Smooth muscle cell of the brain vasculature (primary cell): ENCODE measurements at places on chromosomes 2 and 18.

- no peak for DNase-seq
These were observed 187.4 kb downstream of the TMEM247 start for GRCh38 chr2:46666754-46667153.

GRCh38 chr2:208479342-208479741, 72.8 kb downstream of the PTH2R start:
- DNase-seq = no peak

DNA sequence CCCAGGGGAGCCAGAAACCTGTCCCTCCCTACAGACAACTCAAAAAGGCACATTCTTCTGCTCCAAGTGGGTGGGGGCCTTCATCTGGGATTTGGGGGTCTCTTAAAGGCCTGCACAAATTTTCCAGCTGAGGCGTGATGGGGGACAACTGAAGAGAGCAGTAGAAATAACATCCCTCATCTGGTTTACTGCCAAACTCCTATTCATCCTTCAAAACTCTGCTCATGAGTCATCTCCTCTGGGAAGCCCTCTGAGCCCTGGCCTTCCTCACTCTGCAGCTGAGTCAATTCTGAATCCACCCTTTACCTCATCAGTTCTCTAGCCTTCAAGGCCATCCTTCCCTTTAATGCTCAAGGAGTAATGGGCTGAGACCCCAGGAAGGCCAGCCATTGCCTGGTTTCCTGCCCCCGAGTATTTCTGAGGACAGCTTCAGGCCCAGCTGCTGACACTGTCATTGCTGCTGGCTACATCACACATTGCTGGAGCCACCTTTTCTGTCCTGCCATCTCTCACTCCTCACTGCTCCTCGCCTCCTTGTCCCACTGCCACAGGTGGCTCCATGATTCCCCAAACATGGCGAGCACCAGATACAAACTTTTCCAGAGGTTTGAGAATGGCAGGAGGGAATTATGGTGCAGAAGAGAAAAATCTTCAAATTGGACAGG, 32.2 kb upstream of the GLI2 start:
- no peak for DNase-seq

DNA sequence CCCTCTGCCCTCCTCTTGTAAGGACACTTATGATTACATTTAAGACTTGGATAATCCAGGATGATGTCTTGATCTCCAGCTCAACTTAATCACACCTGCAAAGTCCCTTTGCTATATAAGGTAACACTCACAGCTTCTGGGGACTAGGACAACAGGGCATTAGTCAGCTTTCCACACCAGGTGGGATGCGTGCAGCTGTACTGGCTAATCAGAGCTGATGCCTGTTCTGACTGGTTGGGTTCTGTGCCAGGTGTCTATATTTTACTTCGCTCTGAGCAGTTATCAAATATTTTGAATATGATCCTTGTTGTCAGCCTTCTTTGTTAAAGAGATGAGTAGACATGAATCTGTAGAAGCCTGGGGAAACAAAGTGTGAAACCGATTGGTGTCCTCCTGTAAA, 115.5 kb upstream of the ATP8B1 start:
- no peak for DNase-seq

DNA sequence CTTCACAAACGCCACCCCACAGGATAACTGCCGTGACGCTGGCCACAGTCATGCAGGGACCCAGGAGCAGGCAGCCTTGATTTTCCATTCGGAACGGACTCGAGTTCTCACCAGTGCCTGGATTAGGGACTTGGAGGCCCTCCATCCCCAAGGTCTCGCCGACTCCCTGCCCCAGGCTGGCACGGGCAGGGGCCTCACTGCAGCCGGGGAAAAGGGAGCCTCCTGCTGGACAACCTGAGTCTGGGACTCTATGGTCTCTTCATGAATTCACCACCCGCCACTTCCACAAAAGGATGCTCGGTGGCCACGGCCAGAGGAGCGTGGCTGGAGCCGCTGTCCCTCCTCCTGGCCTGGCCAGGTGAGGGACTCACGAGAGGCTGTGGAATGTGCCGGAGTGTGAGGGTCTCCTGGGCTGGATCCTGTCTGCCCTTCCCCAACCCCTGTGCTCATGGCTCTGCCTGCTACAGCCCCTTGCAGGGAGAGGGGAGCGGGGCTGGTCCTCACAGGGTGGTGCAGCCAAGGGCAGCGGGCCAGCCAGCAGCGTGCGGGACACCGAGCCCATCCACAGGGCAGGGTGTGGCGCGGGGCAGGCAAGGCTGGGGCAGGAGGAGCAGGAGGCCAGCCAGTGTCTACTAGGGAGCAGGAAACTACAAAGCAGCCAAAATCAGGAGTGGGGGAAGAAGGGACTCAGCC, 42.3 kb downstream of the AQP12A start:
- no peak for DNase-seq

DNA sequence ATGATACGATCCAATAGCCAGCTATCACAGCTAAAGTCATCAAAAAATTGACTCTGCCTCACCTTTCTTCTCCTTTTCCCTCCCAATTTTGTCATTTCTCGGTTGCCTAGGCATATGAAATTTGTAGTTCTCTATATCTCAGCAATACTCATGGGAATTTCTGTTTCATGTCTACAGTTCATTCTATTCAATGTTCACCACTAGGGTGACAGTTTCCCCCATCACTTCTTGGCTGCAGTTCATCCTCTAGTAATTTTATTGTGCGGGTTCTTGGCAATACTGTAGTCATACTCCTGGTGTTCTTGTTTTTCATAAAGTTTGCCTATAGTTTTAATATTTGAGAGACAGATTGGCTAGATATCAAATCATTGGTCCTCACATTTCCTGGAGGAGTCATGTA, 872.2 kb upstream of the ID2 start:
- DNase-seq = no peak

DNA sequence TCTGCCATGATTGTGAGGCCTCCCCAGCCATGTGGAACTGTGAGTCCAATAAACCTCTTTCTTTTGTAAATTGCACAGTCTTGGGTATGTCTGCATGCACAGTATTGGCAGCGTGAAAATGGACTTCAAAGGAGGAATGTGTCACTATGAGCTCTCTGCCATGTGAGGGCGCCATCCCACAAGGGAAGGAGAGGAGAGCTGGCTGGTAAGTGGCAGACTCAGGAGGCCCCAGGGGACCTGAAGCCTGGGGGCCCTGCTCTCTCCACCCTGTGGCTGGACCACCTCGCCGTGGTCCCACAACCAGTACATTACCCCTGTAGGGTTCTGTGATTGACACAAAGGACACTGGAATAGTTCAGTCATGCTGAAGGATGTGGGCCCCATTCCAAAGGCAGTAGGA, 122.1 kb downstream of the RPIA start:
- DNase-seq = no peak

DNA sequence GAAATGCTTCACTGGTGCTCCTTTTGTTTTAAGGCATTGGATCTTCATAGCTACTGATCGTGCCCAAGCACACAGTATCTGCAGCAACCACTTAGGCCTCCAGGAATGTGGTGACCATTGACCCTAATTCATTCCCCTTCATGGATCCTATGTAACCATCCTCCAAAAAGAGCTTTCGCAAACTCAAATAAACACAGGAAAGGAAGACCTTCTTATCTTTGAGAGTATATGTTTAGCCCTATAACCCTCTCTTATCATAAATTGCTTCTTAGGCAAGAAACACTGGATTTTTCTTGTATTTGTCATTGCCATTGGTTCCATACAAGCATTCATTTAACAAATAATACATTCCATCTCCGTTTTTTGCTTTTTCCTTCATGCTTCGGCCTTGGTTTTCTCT, 4.1 kb upstream of the TTR start:
- DNase-seq = no peak

DNA sequence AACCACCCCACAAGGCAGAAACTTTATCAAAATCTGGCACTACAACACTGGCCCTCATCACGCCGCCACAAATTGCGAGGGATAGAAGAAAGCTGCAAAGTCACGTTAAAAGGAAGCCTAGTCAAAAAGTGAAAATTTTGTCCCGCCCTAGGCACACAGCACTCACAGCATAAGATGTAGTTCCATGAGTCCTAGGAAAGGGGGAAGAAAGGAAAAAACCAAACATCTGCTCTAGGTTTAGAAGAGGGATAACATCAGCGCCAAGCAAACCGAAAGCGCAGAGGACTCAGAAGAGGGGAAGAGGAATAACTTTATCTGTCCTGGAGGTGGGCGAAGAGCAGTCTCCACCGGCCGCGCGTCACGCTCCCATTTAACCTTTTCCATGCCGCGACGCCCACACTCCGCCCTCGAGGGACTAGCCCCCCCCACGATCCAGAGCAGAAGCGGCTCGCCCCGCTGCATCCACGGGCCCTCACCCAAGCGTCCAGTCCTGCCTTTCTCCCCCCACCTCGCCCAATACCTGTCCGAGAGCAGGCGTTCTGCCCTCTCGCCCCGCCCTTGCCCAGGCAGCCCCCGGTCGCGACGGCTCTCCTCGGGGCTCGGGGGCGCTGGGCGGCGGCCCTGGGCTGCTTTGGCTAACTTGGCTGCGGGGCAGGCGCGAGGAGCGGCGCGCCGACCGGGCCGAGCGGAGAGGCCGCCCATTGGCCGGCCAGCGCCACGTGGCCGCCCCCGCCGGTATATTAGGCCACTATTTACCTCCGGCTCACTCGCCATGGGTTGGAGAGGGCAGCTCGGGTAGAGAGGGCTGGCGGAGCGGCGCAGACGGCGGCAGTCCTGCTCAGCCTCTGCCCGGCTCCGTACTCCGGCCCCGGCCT, at the start of gene HOXD1:
TSS of gene HOXD1 (plus strand) at position 770 of the 875 bp plus-strand sequence. CDS start 134 bp downstream, outside the sequence.
- no peak for DNase-seq

DNA sequence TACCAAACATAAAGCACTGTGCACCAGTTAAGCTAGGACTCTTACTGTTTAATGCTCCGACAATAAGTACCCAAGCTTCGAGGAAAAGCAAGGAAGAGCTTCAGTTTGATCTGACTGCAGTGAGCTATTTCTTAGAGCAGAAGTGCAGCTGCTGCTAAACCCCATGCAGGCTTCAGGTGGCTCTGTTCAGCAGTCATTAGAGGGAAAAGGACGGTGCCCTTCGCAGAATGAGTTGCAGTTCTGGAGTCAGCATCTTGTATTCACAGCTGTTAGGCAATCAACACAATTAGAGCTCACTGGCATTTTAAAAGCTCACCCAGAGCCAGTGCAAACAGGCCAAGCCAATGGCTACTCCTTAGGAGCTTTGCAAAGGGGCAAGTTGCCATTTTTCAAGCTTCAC, 1.5 kb upstream of the CERKL start:
- no peak for DNase-seq

DNA sequence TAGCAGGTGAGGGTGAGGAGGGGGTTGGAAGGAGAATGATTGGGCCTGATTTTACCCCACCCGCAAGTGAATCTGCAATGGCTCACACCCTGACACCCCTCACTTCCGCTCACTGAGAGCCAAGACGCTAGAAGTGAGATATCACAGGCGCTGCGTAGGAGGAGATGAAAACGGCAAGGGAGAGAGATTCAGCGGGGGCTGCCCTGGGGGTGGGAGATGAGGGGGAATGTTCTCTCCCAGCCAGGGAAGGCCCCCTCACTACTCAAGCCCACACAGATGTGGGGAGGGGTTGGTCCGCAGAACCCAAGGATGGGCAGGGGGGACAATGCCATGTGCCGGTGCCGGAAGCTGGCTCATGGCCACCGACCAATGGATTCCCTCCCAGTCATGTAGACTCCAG, 32.9 kb downstream of the LOXHD1 start:
- DNase-seq = no peak

GRCh38 chr18:12432196-12432595, 24.5 kb downstream of the PRELID3A start:
- no peak for DNase-seq

- DNase-seq = no peak
These were observed 21.4 kb upstream of the LTBP1 start for GRCh38 chr2:32925283-32925815.

DNA sequence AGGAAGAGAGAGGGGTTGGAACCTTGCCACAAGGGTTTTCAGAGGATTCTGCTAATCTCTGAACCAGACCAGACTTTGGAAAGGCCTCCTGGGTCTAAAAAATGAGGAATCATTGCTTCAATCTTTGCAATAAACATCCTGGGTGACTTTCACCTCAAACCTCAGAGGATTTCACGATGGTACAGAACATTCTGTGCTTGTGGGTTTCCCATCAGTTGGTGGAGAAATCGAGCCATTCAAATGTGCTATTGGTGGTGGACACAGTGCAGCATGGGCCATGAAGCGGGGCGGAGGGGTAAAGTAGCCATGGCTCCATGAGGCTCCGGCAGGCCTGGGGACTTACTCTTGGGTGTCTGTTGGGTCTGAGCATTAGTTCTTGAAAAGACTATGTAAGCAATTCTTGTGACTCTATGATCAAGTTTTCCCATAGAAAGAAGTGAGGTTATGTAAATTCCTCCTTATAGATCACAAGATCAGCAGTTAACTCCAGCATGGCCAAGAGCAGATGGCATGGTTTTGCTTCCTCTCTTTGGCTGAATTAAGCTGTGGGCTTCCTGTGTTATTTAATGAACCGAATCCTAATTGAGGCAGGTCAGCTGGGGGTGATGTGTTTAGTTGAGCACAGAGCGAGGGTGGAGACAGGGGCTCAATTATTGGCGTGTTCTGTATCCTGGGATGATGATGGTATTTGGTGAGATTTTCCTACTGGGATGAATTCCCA, 1.9 kb upstream of the IL1R2 start:
- DNase-seq = no peak

DNA sequence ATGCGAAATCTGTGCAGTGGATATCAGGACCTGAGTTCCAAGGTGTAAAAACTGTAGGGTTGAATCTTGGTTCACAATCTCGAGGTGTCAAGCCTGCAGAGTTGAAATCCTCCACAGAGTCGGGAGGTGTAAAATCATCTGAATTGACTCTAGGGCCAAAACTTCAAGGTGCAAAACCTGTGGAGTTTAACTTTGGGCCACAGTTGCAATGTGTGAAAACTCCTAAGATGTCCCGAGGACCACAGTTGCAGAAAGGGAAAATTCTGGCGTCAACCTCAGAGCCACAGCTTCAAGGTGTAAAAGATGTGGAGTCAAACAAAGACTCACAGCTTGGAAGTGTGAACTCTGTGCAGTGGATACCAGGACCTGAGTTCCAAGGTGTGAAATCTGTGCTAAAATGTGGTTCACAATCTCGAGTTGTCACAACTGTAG, 9.8 kb upstream of the ZNF512 start:
- no peak for DNase-seq

DNA sequence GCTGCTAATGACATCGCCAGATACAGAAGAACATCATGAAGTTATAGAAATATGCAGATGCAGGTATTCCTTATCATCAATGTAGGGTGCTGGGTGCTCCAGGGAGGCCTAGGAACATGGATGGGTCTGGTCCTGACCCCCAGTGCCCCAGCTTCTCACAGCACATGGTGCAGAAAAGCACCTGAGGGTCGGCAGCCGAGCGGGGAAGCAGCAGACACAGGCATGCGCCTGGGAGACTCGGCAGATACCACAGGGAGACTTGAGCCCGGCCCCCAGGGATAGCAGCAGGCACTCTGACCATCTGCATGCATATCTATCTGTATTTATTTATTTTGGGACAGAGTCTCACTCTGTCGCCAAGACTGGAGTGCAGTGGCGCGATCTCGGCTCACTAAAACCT, 43.2 kb downstream of the TMEM18 start:
- DNase-seq = no peak

- no peak for DNase-seq
These were observed 494.7 kb upstream of the SETBP1 start for GRCh38 chr18:44186001-44186400.
